ENCODE measurements at places on chromosomes 7 and 10.

DNA sequence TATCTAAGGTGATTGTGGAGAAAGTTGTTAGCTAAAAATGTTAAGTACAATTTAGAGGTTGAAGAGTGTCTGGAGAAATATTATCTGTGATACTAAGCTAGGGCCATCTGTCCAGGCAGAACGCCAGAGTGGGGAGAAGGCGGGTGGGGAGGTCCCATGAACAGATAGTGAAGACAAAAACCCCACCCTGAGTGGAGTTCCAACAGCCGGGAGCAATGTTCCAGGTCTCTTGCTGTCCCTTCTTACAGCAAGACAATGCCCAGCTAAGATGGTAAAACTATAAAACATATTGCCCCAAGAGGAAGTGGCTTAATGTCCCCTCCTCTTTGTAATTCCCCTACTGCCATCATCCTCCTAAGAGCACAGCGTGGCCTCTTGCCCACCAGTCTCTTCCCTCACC lies 10.4 kb upstream of the IL15RA start:
- no peak for DNase-seq

DNA sequence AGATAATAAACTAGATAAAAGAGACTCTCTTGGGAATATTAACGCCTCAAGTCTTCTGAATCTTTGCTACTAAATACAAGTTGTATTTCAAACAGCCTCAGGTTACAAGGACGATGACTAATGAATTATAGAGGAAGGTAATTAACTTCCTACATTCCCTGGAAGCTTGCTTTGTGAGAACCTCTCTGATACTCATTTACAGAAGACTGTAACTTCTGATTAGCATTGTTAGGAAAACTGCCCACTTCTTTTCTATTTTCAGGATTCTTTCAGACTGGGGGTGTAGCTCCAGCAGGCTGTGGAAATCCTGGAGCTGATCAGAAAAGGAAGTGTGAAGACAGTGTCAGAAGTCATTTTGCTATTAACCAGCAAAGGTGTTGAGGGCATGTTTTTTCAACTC lies 316.7 kb upstream of the NPSR1 start:
- DNase-seq, result no peak

- DNase-seq, result no peak
Observed at GRCh38 chr7:54864663-54865062, 105.7 kb upstream of the SEC61G start.

- DNase-seq, result no peak
Observed at GRCh38 chr7:119252962-119253361, 1020.0 kb upstream of the KCND2 start.

- no peak for DNase-seq
Observed at GRCh38 chr7:150415161-150416153, 35.0 kb upstream of the GIMAP8 start.

- DNase-seq, result no peak
Observed at GRCh38 chr7:74182453-74183090, 8.4 kb downstream of the EIF4H start.

DNA sequence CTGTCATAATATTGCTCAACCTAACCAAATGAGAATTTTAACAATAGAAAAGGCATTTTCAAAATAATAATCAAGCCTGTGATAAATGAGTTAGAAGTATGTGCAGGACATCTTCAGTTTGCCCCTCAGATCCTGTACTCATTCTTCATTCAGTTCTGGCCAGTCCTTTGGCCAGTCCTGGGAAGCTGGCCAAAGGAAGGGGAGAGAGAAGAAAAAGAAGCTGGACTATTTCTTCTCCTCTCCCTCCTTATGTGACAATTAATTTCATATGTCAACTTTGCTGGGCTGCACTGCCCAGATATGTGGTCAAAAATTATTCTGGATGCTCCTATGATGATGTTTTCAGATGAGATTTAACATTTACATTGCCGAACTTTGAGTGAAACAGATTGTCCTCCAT lies 31.6 kb upstream of the ITGB8 start:
- no peak for DNase-seq

DNA sequence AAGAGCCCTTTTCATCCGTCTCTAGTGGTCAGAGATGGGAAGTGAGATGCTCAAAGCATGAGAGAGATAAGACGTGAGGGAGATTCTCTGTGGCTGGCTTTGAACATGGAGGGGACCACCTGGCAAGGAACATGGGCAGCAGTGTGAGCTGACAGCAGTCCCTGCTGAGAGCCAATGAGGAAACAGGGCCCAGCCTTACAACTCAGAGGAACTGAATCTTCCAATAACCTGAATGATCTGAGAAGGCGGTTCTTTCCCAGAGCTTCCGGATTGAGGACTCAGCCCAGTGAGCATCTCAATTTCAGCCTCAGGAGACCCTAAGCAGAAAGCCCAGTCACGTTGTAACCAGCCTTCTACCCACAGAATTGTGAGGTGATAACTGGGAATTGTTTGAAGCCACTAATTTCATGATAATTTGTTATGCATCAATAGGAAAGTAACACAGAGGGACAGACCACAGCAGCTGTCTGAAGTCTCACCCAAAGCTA lies 33.9 kb upstream of the IKZF1 start:
- no peak for DNase-seq

- no peak for DNase-seq
Observed at GRCh38 chr7:234708-235553, 42.6 kb downstream of the FAM20C start.

GRCh38 chr7:138903859-138904435 lies 77.2 kb downstream of the KIAA1549 start:
- no peak for DNase-seq

DNA sequence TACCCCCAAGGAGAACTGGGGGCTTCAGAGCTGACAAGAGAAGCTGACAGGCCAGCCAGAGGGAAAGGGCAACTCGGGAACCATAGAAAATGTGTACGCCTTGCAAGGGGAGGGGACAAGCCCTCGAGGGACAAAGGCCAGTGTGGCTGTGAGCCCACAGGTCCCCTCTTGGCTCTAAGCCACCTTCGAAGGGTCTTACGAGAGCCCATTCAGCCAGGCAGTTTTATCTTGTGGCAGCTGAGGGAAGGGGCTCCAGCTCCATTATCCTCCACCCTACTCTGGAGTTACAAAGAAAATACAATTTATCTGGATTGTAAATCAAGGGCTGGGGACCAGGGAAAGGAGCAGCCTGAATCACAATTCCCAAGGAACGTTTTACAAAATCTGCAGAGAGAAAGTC lies 159.5 kb upstream of the ZMIZ1 start:
- no peak for DNase-seq

DNA sequence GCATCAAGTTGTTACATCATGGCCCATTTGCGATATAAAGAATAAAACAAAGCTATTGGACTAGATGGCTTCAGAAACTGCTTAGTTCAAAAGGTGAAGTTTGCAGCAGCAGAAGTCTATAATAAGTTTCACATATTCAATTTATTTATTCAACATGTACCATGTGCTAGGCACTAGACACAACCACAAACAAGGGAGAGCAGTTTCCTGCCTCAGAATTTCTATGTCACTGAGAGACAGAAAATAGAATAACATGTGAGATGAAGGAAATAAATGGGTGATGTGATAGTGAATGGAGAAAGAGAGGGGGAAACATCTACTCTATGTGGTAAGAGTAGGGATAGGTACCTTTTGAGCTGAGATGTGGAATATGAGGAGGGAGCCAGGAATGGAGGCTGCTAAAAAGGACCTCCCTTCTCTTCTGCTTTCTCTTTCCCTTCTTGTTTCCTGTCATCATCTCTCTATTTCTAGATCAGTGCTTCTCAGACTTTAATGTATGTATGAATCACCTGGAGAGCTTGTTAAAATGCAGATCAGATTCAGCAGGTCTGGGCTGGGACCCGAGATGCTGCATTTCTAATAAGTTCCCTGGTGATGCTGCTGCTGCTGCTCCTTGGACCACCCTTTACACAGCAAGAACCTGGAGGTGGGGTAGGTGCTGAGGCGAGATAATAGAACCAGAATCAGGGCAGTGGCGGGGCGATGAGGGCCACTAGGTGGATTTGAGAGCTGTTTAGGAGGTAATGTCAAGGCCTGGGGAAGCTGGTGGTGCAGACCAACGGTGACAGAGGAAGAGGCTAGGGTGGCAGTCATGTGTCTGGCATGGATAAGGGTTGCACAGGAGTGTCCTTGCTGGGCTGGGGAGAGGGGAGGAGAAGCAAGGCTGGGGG lies 13.7 kb upstream of the INMT start:
- no peak for DNase-seq

DNA sequence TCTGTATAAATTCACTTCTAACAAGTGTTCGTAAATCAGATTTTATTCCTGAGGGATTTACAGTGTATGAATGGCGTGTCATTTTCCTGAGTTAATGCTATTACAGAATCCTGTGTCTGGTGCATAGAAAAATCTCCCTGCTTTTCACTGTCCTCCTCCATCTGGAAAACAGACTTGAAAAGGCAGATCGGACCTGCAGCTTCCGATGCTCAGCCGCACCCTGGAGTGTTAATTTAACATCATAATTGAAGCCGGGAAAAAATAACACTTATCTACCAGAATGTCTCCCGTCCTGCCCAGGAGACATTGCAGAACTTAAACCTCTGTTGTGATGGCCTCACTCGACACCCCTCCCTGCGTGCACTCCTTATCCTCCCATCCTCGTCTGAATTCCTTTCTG lies 442.1 kb upstream of the FOXK1 start:
- DNase-seq, result no peak

GRCh38 chr7:101564778-101565211 lies 64.3 kb downstream of the MYL10 start:
- no peak for DNase-seq

DNA sequence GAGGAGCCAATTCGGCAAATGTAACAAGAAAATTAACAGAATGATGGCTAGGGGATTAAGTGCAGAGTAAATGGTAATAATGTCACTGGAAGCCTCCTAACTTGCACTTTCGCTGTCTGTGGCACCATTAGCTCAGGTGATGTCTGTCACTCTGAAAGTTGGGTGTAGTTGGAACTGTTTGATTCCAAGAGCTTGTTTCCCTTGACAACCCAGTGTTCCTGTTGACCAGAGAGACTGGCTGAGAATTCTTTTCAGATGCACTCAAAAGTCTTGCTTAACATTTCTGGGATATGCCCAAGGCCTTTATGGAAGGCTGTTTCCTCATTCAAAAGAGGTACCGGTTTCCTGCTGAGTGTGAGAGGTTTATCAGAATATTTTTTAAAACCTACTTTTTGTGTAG lies 49.6 kb downstream of the PLPP4 start:
- DNase-seq, result peak; percentile 39

GRCh38 chr7:15462721-15463389 lies 99.0 kb downstream of the AGMO start:
- DNase-seq, result no peak

GRCh38 chr7:36781011-36781738 lies 56.9 kb upstream of the AOAH start:
- no peak for DNase-seq

DNA sequence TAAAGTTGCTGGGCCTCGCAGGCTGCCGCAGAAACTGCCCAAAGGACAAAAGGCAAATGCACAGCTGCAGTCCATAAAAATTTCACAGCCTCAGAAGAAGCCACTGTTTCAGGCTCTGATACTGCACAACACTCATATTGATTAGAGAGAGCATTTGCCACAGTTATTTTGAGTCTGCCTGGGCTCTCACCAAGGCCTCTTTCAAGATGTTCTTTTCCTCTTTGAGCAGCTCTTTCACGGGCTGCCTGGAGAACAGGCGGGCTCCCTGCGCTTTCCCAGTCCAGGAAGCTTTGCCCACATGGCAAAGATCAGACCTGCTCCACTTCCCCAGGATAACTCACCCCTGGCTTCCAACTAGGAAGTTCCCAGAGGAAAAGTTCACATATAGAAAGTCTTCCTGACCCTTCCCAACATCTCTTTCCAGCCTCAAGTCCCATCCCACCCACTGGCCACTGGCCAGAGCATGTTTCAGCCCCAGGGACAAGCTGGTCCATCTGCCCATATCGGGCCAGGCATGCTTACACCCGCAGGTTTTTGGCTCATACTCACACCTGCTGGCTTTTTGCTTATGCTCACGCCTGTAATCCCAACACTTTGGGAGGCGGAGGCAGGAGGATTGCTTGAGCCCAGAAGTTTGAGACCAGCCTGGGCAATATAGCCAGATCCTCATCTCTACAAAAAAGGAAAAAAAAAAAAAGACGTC lies 3.3 kb downstream of the SLIT1 start:
- no peak for DNase-seq

GRCh38 chr10:105274556-105275070 lies 633.5 kb downstream of the SORCS3 start:
- no peak for DNase-seq

- no peak for DNase-seq
Observed at GRCh38 chr7:48139459-48139858, 31.8 kb upstream of the ABCA13 start.

DNA sequence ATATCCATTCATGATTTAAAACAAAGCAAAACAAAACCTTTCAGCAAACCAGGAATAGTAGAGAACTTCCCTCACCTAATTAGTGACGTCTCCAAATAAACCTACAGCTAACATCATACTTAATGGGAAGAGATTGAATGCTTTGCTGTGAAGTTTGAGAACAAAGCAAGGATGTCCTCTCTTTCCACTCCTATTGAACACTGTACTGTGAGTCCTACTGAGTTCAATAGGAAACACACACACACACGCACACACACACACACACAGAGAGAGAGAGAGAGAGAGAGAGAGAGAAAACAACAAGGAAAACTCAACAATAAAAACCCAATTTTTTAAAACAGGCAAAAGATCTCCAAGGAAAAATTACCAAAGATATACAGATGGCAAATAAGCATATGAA lies 32.3 kb downstream of the PODXL start:
- DNase-seq, result no peak

DNA sequence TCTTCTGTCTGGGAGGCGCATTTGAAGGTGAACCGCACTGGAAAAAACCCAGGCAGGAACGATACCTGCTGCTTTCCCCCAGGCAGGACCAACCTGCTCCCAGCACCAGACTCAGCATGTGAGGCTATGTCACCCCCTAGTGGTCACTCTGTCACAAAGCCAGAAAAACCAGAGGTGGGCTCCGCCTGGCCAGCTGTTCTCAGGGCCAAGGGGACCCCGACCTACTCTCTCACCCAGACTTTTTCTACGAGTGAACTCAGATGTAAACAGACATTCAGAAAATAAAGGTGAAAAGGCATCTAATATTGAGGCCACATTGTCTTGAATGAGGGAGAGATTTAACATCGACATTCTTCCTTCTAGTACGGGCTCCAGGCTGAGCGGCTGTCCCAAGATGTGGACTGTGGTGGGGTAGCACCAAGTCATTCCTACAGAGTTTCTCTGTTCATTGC lies 117.3 kb downstream of the PRKAG2 start:
- DNase-seq, result peak; percentile 49

GRCh38 chr10:112507046-112507445 lies 60.0 kb downstream of the VTI1A start:
- DNase-seq, result no peak

DNA sequence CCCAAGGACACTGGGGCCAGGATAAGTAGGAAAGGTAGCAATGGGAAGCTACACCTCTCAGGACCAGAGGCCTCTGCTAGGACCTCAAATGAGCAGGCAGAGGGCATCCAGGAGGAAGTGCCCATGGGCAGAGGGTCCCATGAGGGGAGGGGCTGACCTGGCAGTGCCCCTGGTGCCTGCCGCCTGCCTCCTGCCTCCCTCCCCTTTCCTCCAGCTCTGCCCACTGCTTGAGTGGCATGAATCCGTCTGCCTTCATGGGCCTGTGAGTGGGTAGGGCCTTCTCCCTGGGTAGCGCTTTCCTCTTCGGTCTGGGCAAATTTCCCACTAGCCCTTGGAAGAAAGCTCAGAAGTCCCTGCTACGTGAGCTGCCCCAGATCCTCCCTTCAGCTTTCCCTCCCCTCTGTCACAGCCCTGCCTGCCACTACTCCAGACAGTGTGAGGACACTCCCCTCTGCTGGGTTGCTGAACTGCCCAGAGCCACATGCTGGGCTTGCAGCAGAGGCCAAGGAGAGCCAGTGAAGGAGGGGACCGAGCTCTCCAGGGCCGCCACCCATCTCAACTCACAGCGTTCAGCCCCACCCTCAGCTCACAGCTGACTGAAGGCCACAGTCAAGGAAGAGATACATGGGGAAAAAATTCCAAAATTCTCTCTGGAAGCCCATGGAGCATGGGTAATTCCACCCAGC lies 141.4 kb downstream of the ARHGAP22 start:
- DNase-seq, result peak; percentile 8

All from midbrain (tissue), 1 donor.